ENCODE measurements at places on chromosomes 7 and 10.

GRCh38 chr7:95476072-95476847, 9.5 kb upstream of the ASB4 start:
- H3K4me1 ChIP-seq = peaks cover under 1% of the 10 kb centered on the region

GRCh38 chr7:118185163-118185860, 1.3 kb downstream of the LSM8 start:
- peak overlapping the region; percentile 98 for H3K27ac ChIP-seq
- peaks cover 35% of the 10 kb centered on the region for H3K36me3 ChIP-seq
- H3K4me1 ChIP-seq = peaks cover 40% of the 10 kb centered on the region
- peak overlapping the region; percentile 97 for H3K4me3 ChIP-seq
- no peak for DNase-seq
- no peaks in the 10 kb centered on the region for H3K27me3 ChIP-seq

DNA sequence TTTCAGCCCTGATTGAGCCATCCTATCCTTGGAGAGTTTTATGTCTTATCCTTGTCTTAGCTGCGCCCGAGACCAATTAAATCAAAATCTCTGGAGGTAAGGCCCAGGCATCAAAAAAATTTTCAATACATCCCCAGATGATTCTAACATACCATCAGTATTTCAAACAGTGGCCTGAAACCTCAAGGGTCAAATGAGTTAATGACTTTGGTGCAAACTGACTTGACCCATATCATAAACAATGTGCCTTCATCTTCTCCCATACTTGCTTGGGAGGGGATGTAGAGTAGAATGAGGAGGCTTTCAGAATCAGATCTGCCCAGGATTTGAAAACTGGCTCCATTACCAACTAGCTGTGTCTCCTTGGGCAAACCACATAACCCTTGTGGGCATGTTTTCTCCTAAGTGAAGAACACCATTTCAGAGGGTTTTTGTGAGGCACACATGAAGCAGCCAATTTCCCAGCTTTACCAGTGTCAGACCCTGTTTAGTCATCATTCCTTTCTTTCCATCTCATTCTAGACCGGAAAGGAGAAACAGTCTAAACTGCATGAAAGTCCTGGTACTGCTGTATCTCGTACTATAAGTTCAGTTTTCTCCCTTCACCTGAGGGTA, 35.7 kb upstream of the ATXN7L1 start:
- H3K4me3 ChIP-seq = no peak overlapping the region
- peaks cover 7% of the 10 kb centered on the region for H3K27me3 ChIP-seq
- peaks cover 6% of the 10 kb centered on the region for H3K36me3 ChIP-seq
- H3K4me1 ChIP-seq = no peaks in the 10 kb centered on the region
- DNase-seq = no peak
- no peak overlapping the region for H3K27ac ChIP-seq

DNA sequence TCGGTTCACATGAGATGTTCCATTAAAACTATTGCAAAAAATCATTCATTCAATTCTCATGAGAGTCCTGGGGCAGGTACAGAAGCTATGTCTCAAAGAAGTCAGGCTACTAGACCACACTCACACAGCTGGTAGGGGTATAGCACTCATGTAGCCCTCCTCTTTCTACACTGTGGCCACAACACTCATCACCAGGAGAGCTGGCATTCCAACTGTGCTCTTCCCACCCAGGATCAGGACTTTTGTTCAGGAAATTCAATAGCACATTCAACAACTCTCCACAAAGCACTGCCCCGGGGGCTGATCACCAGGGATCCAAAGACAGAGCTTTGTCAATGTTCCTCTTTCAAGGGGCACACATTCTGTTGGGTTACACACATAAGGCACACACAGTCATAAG, 31.0 kb upstream of the C10orf90 start:
- no peaks in the 10 kb centered on the region for H3K4me1 ChIP-seq
- no peak for DNase-seq
- no peaks in the 10 kb centered on the region for H3K27me3 ChIP-seq
- no peak overlapping the region for H3K27ac ChIP-seq

DNA sequence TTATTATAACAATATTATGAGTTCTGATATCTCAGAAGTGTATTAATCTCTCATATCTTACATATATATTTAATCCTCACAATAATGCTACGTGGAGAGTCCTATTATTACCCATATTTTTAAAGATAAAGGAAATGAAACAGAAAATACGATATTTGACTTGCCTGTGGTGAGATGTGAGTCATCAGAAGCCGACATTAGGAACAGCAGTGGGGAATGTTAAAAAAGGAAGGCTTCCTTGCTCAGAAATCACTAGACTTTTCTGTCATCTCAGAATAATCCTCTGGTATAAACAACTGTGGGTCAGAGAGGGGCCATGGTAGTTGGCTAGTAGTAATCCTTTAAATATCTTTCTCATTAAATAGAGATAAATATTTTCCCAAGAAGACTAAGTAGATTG, 402.3 kb upstream of the PCDH15 start:
- no peaks in the 10 kb centered on the region for H3K4me1 ChIP-seq
- H3K27ac ChIP-seq = no peak overlapping the region
- no peaks in the 10 kb centered on the region for H3K27me3 ChIP-seq

DNA sequence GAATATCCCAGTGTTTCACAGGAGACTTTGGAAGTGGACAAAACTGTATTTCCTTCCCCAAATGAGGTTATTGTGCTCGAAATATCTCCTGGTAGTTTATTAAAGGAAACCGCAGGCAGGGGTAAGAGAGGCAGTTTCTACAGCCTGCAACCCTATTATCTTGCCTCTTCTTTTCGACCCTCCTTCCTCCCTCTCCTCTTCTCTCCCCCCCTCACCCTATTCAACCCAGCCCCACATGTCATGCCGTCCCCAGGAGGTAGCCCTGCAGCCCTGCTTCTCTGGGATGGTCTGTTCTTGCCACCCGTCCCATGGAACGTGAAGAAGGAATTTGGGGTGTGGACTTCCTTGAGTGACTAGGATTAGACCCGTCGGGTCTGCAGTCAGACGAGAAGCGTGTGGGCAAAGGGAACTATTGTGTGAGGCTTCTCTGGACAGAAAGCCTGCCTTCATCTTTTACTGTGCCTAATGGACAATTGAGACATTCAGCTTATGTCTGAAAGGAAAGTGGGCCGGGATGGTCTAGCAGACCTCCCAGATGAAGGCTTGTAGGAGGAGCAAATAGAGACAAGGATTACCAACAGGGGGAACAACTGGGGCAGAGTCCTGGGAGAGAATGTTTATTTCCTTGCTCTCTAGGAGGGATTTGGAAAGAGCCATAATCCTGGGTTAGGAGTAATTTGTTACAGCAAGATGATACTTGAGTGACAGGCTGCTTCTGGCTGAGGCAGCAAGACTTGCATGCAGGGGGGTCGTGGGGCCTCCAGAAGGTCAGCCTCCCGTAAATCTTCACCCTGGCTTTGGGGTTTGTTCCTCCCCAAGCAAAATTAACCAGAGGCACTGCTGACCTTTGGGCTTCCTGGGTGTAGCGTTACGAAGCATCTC, 77.8 kb downstream of the TCF7L2 start:
- no peak for DNase-seq
- no peaks in the 10 kb centered on the region for H3K4me1 ChIP-seq
- no peak overlapping the region for H3K4me3 ChIP-seq
- no peak overlapping the region for H3K27ac ChIP-seq
- H3K36me3 ChIP-seq = no peaks in the 10 kb centered on the region
- peaks cover 23% of the 10 kb centered on the region for H3K27me3 ChIP-seq

DNA sequence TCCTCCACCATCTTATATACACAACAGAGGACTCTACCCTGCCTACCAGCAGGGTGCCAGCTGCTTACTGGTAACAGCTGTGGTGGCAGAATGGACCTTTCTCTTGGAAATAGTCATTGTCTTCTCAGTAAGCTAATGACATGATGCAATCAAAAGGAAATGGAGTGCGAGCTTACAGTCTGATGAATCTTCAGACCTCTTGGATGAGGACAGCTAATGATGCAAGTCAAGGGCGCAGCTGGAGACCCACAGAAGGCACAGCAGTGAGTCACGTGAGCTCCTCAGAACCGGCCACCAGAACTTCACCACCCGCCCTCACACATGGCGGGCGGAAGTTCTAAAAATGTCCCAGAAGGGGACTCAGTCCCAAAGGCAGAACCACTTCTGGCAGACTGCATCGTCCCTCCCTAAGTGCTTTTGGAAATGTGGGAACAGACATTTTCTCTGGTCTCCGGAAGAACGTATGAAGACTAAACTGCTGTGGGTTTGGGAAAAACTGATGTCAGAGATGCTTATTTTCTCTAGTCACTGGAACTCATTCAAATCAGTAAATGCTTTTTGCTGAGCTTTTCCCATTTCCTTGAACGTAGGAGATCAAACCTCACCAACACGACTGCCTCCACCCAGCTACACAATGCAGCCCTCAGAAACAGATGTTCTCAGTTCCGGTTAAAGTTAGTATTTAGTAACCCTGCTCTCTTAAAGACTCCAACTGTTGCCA, 96.4 kb downstream of the FAS start:
- H3K27me3 ChIP-seq = peaks cover 15% of the 10 kb centered on the region
- H3K4me3 ChIP-seq = no peak overlapping the region
- H3K27ac ChIP-seq = no peak overlapping the region
- peaks cover 9% of the 10 kb centered on the region for H3K4me1 ChIP-seq
- DNase-seq = no peak

DNA sequence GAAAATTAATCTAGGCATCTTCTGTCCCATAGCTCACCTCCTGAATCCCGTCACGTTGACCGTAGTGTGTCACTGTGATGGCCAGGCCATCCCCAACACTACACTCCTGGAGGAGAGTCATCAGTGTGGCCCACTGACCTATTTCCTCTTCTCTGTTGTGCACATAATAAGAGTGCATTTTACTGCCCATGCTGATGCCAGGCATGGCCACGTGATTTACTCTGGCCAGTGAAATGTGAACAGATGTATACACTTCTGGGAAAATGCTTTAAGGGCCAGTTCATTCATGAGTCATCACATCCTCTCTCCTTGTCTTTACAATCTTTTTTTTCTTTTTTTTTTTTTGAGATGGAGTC, 101.9 kb upstream of the PIP4K2A start:
- no peaks in the 10 kb centered on the region for H3K36me3 ChIP-seq
- peaks cover 10% of the 10 kb centered on the region for H3K27me3 ChIP-seq
- DNase-seq = no peak
- no peak overlapping the region for H3K4me3 ChIP-seq

DNA sequence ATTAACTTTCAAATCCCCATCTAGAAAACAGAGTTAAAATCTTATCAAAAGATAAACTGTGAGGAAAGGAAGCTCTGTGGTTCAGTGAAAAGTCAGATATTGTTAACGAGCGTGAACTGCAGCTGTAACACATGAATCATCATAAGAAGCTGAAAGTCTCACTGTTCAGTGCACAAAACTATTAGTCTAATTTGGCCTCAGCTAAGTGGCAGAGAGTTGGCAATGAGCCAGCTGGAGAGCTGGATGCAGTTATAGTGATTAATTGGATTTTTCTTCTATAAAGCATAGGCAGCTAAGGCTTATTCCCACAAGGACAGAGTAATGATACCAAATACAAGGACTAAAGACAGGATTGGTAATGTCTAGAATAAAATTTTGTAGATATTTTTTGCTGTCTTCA, 101.1 kb upstream of the ABCB5 start:
- no peak overlapping the region for H3K27ac ChIP-seq
- DNase-seq = no peak
- no peaks in the 10 kb centered on the region for H3K36me3 ChIP-seq

DNA sequence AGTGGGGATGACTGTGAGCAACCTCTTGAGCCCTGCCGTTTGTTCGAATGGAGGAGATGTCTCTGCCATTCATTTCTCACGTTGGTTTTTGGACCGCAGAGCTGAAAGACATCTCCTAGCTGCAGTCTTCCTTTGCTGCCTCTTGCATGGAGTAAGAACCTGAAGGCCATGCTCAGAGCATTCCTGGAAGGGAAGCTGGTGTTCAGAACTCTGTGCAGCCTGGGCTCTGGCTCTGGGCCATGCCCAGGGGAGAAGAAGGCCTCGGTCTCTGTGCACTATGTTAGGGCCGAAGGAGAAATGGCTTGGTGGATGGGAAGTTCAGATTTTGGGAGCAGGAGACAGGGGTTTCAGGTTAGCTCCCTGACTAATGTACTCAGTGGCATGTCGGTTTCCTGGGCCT, 22.9 kb downstream of the SFTPD start:
- H3K27me3 ChIP-seq = peaks cover 20% of the 10 kb centered on the region
- no peak overlapping the region for H3K4me3 ChIP-seq
- peaks cover 10% of the 10 kb centered on the region for H3K4me1 ChIP-seq
- H3K27ac ChIP-seq = no peak overlapping the region

- H3K27ac ChIP-seq = peak overlapping the region; percentile 82
- H3K27me3 ChIP-seq = no peaks in the 10 kb centered on the region
- H3K36me3 ChIP-seq = no peaks in the 10 kb centered on the region
- H3K4me3 ChIP-seq = no peak overlapping the region
Measured at GRCh38 chr10:69464401-69464800, 13.1 kb downstream of the TSPAN15 start.

DNA sequence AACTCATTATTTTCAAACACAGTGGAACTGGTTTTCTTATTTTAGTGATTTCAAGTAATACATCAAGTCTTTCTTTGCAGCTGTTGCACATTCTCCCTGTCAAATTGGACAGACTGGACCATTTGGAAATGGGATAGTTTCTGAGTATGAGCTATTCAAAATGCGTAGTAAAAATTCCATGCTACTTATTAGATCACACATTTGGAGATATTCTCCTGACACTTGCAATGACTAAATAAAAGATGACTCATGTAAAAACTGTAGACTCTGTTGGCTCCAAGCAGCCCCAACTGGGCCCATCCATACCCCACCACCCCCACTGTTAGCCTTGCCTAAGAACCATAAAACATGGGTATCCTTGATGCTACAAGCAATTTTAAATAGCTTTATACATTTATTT, 25.9 kb upstream of the BICC1 start:
- no peaks in the 10 kb centered on the region for H3K4me1 ChIP-seq
- H3K4me3 ChIP-seq = no peak overlapping the region
- peaks cover 2% of the 10 kb centered on the region for H3K27me3 ChIP-seq
- no peak overlapping the region for H3K27ac ChIP-seq
- H3K36me3 ChIP-seq = no peaks in the 10 kb centered on the region
